ENCODE measurements at places on chromosomes 7 and 10.
A peak's percentile ranks its signal among the peaks of the same experiment; 100 is the strongest.

DNA sequence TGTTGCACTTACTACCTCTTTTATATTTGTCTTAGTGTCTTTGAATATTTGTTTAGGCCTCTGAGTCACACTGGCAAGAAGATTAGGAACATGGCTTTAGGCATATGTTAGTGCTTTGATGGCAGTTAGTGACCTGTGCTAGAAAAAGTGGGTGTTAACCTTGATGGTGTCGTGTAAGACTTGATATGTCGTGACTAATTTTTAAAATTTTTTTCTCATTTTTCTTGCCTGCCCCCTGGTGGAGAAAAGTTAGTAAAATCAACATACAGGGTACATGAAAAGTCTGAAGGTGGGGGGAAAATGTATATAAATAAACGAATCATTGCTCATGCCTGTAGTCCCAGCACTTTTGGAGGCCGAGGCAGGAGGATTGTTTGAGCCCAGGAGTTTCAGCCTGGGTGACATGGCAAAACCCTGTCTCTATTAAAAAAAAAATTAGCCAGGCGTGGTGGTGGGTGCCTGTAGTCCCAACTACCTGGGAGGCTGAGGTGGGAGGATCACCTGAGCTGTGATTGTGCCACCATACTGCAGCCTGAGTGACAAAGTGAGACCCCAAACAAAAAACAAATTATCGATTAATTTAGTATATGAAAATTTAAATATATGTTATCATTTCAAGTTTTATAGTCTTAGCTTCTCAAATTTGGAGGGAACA lies 44.6 kb downstream of the TAX1BP1 start:
- peak; percentile 85 for DNase-seq

DNA sequence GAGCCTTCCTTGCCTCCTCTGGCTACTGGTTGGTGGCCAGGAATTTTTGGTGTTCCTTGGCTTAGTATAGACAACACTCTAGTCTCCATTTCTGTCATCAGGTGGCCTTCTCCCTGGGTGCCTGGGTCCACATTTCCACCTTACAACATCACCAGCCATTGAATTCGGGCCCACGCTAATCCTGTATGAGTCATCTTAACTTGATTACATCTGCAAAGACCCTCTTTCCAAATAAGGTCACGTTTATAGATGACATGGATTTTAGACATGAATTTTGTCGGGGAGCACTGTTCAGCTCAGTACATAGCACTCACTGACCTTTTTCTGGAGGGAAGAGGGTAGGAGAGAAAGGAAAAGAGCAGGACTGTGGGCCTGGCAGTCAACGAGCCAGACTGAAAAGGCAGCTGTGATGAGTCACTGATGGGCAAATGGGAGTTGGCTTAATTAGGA lies 39.4 kb downstream of the MMRN2 start:
- no peak for DNase-seq

DNA sequence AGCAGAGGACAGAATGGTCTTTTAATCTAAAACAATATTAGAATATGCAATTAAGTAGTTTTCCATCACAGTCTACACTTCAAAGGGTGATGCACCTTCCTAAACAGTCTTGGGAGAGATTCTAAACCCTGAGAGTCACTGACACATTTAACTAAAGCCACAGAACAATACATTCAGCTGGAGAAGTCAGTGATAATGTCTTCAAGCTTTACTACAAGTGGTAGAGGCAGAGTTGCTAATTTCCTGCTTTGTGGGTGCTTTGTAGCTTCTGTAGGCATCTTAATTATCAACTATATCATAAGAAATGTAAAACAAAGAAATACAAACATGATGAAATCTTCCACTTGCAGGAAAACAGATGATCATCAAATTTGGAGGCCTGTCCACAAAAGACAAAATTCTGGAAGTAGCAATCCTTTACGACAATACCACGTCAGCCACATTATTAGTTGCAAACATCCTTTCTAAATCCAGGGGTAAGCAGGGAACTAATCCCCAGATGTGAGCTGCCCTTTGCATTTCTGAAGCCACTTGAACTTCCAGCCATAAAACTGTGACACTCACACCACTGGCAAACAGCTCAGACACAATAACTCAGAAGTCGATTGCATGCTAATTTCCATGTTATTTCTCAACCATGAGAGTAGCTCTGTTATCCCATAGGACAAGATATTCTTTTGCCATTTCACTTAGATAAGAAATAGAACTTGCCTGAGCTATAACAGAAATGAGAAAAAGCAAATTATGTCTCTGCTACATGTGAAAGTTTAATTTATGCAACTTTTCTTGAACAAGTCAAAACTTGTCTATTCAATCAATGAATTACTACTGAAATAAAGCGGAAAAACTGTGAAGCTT lies 212.2 kb downstream of the FAM107B start:
- DNase-seq = no peak

- peak; percentile 85 for DNase-seq
These were observed 18.3 kb downstream of the FZD9 start for GRCh38 chr7:73451780-73452398.

GRCh38 chr7:89731751-89732445 lies 422.4 kb upstream of the STEAP1 start:
- DNase-seq = no peak

DNA sequence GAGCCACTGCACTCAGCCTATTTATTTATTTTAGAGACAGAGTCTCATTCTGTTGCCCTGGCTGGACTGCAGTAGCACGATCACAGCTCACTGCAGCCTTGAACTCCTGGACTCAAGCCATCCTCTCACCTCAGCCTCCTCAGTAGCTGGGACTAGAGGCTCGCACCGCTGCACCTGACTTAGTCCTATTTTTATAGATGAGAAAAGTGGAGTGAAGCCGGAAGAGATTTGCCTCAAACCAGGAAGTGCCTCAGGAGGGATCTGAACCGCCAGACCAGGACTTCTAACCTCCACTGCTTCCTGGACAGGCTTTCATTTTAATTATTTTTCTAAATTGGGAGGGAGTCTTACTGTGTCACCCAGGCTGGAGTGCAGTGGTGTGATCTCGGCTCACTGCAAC lies 17.5 kb upstream of the CLIP2 start:
- DNase-seq = no peak

DNA sequence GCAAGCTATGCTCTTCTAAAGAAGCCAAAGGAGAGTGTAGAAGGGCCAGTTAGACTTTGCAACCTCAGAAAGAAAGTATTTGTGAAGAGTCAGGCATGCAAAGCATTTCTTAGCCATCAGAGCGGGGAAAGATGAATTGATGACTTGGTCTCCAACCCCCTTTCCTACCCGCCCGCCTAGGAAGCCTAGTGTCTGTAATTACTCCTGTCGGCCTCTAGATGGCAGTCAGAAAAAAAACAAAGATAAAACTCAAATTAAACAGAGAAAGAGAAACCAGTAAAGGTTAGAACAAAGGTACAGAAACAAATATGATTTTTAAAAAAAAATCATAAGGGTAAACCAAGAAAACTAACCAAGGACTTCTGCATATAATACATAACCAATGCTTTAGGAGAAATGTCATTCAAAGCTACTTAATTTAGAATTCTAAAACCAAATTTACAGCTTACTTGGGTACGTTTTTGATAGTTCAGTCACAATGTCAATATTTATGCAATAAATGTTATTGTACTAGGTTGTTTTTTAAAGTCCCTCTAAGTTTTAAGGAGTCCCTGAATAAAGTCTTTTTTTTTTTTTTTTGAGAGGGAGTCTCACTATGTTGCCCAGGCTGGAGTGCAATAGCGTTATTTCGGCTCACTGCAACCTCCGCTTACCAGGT lies 97.6 kb downstream of the LYZL1 start:
- DNase-seq = peak; percentile 28

GRCh38 chr10:115937768-115938056 lies 335.3 kb downstream of the GFRA1 start:
- DNase-seq = no peak

DNA sequence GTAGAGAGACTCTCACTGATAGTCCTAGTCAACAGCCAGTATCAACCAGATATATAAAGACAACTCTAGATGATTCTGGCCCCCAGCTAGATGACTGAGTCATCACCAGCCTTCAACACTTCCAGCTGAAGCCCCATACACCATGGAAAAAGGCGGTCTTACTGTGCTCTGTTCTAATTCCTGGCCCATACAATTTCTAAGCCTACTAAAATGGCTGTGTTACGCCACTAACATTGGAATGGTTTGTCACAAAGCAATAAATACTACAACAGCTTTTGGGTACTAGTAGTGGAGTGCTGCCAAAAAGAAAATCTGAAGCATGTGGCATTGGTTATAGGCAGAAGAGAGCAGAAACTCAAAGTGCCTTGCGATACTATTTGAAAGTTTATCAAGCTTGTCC lies 13.0 kb upstream of the TES start:
- DNase-seq = no peak

DNA sequence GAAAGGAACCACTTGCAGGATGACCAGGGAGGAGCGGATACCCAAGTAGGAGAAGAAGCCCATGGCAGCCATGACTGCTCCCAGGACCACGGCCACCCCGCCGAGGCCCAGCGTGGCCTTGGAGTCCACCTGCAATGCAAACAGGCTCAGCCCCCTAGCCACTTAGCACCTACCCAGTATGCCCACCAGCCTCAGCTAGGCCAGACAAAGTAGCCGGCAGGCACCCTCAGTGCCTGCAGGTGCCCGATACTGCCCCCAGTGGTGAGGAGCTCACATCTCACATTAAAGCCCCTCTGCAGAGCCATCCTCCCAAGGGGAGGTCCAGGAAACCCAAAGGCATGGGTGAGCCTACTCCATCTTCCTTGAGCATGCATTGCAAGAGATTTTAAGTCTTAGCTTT lies 6.6 kb downstream of the NPC1L1 start:
- peak; percentile 65 for DNase-seq

DNA sequence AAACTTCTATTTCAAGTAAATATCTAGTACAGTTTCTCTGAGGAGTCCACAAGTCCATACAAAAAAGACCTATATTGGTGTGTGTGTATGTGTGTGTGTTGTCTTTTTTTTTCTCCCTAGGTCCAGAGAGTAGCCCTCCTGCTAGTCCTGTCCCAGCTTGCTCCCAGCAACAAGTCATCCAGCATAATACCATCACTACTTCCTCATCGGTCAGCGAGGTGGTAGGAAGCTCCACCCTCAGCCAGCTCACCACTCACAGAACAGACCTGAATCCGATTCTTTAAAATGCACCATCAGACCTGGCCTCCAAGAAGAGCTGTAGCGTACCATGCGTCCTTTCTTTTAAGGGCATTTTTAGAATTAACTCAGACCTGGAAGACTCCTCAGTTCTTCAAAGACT lies 139.1 kb downstream of the TRIL start:
- peak; percentile 5 for DNase-seq

GRCh38 chr7:1972744-1973143 lies 260.0 kb downstream of the MAD1L1 start:
- no peak for DNase-seq

DNA sequence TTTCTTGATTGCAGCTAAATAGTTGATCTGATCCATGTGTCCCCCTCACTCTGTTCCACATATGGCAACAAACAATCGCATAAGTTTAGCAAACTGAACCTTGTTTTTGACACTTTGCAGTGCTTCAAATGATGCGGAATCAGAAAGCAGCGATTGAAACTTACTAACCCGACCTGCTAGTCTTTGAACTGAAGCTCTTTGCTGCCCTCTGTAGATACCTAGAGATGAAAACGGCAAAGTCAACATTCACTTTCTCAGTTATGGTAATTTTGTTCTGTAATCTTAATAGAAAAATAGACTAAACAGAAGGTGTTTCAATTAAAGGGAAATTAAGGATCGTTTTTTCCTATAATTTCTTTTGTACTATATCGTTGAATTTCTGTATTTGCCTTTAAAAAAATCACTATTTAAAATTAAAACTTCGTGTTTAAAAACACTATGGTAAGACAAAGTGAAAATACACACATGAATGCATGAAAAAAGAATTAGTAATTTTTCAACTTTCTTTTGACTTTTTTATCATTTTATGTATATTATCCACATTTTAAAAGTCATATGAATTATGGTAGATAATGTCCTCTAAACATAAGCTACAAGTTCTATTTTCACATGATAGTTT lies 276.5 kb downstream of the MAGI2 start:
- DNase-seq = peak; percentile 72

DNA sequence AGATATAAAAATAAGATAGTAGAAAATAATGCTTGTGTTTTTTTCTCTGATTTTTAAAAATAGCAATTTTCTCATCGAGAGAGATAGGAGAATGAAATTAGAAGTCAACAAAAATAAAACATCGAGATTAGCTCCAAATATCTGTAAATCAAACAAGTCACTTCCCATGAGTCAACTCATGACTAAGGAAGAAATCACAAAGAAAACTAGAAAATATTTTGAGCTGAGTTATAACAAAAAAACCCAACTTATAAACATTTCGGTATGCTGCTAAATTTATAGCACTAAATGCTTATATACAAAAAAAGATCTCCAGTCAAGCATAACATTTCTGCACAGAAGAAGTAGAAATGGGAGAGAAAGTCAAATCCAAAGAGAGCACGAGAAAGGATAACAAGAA lies 140.1 kb downstream of the ITGA8 start:
- no peak for DNase-seq

DNA sequence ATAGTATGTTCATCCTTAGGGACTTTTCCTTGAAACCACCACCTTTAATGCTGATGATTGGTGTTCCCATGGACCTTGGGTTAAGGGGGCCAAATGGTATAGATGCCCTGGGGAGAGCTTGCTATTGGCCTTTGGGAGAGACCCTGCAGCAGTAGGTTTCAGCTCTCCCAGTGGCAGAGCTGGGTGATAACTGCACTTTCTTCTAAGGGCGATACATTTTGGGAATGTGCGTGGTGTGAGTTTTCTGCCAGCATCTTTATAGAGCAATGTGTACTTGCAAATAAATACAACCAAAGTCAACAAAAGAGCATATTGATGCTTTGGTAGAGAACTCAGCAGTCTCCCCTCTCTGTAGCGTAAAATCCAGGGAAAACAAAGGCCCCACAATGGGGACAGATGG lies 404.1 kb downstream of the PAXIP1 start:
- no peak for DNase-seq

DNA sequence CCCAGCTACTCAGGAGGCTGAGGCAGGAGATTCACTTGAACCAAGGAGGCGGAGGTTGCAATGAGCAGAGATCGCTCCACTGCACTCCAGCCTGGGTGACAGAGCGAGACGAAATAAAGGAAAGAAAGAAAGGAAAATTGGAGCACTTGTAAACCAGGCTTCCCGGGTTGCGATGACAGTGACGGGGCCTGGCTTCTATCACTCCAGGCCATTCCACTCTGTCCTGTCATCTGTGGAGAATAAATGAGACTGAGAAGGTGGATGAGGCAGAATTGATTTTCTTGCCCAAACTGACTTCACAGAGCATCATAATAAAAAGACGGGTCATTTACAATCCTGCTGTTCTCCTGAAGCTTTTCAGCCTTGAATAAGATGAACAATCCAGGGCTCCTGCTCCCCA lies 12.1 kb upstream of the KPNA7 start:
- no peak for DNase-seq

DNA sequence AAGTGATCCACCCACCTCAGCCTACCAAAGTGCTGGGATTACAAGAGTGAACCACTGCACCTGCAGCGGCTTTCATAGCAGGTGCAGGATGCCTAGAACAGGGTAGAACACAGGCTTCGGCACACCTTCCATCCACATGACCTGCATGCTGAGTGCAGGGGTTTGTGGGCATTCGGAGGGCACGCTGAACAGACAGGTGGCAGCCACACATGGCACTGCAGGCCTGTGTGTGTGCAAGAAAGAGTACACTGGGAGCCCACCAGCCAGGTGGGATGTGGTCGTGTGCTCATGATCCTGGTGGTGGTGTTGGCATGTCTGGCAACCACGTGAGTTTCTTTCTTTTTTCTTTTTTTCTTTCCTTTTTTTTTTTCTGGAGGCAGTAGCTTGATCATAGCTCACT lies 38.4 kb downstream of the GRID2IP start:
- DNase-seq = no peak
